ENCODE measurements at places on chromosomes 6 and 20.

GRCh38 chr6:145798530-145798929 lies 16.1 kb downstream of the FBXO30 start:
- no peak for DNase-seq

GRCh38 chr20:19375395-19375794 lies 163.0 kb downstream of the SLC24A3 start:
- no peak for DNase-seq

DNA sequence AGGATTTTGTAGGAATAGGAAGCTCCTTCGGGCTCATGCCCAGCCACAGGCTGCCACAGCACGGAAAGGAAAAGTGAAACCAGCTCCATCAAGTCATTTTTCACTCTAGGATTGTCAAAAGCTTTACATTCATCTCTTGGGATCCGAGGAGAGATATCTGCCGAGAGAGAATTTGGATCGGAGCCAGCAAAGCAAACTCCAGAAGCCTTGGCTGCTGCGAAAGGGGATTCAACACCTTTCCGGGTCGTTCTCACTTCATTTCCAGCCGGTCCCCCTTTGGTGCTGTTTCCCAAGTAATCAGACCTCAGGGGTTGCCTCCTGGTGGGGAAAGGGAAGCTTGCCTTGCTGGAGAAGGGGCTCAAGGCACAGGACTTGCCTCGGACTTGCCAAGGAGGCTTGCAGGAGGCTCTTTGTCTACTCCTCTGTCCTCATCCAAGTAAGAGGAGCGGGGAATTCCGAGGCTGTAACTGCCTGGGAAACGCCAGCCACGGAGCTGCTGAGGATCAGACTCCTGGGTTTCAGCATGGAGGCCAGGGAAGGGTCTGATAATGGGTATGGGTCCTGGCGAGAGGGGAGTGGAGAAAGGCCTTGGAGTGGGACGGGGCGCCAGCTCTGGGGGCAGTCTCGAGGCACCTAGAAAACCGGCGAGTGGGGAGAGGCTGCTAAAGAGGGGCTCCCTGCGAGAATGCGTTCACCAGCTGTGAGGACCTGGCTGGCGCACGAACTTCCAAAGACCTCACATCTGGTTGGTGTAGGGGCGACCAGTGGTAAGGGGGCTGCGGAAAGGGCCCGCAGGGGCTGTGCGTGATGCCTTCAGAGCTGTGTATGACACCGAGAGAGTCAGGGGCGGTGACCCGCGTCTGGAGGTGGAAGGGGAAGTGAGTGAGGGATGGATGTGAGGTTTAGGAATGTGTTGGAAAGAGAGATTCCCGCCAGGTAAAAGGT lies 702 bp downstream of the ETV7 start:
- DNase-seq, result no peak

- no peak for DNase-seq
Observed at GRCh38 chr20:33964441-33964840, 29.3 kb upstream of the RALY start.

GRCh38 chr6:10655508-10656055 lies 38.8 kb downstream of the C6orf52 start:
- DNase-seq, result no peak

DNA sequence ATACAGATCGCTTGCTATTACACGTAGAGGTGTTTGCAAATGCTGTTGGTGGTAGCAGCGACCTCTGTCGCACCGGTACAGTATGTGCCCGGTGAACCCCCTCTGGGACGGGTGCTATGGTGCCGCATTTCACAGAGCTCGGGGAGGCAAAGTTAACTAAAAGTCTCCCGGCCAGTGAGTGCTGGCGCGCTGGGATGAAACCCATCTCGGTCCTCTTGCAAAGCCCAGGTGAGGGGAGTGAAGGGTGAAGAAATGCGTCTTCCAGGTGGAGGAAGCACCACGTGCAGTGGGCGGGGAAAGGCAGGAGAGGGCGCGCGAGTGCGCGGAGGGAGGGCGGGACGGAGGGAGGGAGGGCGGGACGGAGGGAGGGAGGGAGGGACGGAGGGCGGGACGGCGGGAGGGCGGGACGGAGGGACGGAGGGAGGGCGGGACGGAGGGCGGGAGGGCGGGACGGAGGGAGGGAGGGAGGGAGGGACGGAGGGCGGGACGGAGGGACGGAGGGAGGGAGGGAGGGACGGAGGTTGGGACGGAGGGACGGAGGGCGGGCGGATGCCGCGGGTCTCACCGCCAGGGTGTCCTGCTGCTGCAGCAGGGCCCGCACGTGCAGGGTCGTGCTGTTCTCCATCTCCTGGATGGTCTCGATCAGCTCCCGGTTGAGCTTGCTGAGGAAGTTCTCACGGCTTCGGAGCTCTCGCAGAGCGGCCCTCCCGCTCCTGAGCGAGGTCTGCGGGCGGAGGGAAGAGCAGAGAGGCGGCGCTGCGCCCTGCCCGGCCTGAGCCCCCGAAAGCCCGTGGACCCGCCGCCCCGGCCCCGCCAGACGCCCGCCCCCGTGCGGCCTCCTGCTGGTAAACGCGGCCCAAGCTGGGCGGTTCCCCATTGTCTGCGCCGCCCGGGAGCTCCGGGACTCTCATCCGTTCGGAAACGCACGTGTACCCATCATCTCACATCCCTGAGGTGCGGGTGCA lies 11.7 kb downstream of the C20orf96 start:
- no peak for DNase-seq

GRCh38 chr20:45407067-45407745 lies 883 bp upstream of the DBNDD2 start:
- DNase-seq, result no peak

DNA sequence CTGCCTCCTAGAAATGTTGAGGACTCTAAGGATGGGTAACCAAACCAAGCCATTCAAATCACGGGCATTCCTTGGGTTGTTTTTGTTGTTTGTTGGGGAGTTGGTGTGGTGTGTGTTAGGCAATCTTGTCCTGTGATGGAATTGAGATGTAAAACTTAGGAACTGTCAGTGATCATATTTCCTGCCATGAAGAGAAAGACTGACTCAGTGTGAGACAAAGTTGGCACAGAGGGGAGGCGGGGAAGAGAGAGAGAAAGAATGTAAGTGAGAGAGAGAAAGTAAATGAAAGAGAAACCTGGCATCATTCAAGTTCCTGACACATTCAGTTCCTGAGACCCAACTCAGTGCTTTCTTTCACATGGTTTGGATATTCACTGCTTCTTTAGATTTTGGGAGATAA lies 21.6 kb upstream of the FBXO30 start:
- DNase-seq, result peak; percentile 3

DNA sequence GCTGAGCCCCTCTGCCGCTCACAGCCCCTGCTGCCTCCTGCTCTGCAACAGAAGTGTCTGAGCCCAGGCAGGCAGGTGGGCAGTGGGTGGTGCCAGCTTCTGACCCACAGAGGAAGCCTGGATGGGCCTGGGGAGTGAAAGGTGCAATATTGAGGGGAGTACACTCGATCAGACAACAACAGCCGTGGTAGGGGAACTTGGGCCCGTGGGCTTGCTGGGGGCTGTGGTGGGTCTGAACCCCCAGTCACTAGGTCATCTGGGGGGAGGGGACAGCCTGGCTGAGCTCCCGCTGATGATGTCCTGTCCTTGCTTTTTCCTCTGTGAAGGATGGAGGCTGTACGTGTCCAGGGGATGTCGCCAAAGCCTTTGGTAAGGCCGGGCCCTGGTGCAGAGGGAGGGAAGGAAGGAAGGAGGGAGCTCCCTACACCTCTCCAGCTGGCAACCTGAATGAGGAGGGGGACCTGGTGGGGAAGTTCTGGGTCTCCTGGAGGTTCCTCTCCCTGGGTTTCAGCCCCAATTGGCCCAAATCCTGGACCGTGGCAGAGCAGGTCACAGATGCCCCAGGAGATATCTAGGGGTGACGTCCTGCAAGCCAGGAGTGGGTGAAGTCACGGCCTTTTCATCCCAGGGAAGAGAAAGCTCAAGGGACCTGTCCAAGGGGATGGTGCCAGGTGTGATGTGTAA lies 47.2 kb downstream of the GMPR start:
- no peak for DNase-seq

GRCh38 chr20:38804221-38804620 lies 1.3 kb upstream of the PPP1R16B start:
- no peak for DNase-seq

- DNase-seq, result no peak
Observed at GRCh38 chr20:50844430-50845100, 49.7 kb downstream of the BCAS4 start.

- DNase-seq, result no peak
Observed at GRCh38 chr6:74128536-74128935, 432.5 kb downstream of the CD109 start.

DNA sequence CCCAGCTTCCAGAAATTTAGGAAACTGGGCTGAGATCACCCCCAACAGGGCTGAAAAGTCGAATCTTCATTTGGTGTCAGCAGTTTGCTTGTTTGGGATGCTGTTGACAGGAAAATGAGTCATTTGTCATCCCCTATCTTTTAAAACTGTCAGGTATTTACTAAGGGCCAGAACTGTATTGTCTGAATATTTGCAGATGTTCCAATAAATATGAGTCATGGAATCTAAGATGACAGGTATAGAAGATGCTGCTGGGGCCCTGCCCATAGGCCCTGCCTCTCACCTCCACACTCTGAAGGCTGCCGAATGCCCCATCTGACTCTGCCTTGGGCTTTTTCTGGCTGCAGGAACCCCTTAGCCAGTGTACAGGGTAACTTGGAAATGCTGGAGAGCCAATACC lies 3.9 kb downstream of the ETV7 start:
- no peak for DNase-seq

DNA sequence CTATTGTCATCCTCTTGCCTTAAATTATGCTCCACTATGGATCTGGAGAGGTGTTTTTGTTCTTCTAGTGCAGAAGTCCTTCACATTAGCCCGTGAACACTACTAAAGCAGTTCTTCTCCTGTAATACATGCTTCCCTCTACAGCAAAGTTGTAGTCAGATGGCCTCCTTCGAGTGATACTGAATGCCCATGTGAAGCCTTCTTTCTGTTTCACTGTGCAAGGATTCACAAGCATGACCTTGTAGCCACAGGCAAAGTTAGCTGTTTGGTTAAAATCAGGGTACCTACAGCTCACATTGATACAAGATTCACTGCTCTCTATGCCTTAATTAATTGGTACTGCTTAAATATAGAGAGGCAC lies 47.6 kb downstream of the ARHGAP18 start:
- DNase-seq, result no peak
